NCI-H1048 (cell line): ENCODE measurements at places on chromosomes 7 and 10.

DNA sequence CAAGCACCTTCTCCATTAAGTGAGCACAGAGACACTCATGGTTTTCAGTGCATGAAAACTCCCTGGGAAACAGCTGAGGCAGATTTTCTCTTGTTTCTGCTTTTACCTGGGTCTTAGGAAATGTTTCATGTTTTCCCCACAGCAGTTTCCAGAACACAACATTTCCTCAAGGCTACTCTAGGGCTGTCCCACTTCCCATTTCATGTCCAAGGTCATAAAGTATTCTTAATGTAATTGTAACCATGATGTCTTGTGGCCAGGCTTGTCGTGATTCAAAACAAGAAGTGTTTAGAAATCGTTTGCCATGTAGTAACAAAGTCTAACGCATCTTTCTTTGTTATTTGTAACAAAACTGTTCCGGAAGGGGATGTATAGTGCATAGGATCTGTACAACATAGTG, 83.8 kb upstream of the NRP1 start:
- DNase-seq: no peak

DNA sequence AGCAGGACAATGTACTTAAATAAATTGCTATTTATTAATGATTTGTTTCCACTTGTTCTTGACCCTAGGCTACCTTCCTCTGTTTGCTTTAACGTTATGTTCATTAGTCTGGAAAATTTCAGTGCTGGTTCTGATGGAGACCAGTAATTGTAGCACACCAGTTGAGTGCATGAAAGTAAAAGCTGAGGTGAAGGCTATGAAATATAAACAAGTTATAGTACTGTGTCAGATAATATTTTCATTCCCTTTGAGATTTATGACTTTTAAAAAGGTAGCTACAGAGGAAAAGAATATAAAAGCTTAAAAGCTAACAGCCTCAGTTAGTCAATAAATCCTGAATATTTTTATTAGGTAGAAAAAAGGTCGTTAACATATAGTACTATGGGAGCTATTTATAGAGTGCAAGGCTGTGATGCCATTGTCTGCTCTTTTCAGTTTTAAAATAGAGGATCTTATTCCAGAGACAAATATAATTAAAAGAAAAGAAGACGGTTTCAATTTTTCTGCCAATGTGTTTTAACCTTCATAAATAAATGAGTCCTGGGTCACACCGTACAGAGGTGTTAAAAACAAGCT, 351.8 kb upstream of the ETV1 start:
- DNase-seq: no peak

DNA sequence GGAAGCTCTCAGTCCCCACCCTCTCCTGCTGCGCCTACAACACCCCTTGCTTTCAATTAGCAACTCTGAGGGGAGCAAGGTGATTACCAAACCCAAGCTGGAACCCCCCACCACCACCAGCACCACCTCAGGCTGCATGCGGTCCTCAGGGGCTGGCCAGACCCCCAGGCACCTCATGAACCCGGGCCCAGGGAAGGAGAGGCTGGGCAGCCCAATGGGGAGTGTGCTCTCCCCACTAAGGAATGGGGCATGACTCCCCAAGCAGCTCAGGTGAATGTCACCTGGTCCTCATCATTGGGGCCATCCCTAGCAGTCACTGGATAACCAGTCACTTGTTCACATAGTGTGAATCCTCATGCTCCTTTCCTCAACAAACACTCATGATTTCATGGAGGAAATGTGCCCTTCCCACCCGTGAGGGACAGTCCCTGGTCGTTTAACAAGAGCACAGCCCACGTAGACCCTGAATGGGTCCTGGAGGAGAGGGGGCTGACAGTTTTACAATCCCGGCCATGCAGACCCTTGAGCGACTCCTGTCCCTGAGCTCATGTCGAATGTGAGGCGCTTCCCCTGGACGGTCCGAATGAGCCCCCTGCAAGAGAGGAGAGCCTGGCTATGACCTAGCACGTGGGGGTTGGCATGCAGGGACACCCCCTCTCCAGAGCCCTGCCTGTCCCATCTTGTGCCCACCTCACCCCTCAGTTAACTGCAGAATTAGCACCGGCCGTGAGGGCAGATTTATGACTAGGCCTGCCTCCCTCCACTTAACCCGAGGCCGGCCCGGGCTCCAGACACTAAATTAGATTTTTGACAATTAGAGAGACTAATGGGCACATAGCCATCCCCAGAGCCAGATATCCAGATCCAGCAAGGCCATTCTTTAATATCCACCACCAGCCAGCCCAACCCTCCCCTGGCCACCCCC, 29.1 kb downstream of the POLL start:
- no peak for DNase-seq

DNA sequence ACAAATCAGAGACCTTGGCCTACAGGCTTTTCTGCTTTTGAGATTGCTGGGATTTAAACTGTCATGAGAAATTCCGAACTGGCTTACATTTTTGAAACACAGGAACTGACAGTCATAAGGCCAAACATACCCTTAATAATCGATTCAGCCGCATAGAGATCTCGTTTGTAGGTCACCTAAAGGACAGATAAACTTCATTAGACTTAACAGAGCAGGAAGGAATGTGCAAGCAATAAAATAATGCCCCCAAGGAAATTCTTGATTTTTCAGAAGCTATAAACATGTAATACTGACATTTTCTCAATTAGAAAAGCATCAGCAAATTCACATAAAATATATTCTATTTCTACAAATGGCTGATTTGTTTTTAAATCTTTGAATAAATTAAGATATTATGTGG, 120.0 kb downstream of the CRPPA start:
- no peak for DNase-seq

DNA sequence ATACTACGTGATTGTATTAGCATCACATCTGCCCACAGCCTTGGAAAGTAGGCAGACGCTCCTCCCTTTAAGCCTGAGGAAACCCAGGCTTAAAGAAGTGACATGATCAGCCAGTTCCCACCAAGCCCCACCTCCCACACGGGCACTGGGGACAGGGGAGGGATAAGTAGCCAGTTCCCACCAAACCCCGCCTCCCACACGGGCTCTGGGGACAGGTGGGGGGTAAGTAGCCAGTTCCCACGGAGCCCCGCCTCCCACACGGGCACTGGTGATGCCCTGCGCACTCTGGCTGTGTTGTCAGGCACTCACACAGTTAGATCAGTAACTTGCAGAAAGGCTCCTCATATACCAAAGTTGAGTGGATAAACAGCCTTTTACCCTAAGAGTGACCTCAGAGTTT, 606.8 kb downstream of the PTPRN2 start:
- DNase-seq: no peak
